Glomerular endothelial cell (primary cell): ENCODE measurements at places on chromosomes 11 and 22.

DNA sequence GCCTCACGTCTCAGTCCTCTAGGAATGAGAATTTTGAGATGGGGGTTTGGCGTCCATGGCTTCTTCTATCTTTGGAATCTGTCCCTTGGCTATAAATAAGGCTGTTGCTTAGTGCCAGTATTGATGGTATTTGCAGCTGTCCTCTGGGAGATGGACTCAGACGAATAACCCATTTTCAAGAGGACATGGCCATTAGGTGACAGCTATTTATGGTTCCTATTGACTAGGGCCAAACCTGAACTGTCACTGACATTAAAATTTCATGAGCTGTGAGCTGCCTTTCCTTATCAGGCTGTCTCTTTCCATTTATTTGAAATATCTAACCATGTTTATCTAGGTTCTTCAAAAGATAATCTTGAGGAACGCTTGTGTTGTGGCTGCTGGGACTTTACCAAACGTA lies 92.7 kb downstream of the NAV2 start:
- DNase-seq: no peak

DNA sequence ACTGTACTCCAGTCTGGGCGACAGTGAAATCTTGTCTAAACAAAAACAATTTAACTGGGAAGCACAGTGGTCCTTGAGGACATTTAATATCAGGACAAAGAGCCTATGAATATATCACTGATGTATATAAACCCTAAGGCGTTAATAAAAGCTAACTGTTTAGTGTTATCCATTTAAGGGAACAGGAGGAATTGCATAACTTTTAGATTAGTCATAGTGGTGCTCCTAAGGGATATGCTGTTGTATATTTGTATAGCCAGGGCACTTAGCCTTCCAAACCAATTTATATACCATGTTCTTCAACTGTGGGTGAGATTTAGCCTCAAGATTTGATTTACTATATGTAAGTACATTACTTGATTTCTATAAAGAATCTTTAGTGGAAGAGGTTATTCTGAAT lies 3.0 kb upstream of the CHEK1 start:
- no peak for DNase-seq

DNA sequence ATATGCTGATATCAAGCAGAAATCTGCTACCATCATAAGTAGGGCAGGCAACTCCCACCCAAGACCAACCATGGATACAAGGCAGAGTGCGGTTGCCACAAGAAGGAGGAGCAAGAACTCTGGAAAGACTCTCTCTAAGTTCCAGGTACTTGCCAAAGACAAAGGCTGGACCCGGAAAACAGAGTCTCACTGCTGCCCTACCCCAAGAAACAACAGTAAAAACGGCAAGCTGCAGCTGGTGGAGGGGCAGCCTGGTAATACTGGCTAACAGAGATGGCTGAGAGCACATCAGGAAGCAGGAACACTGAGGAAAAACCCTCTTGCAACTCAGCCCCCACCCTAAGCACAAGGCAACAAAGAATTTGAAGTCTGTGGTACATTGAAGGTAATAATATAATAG lies 27.7 kb upstream of the NXPE2 start:
- DNase-seq: no peak

DNA sequence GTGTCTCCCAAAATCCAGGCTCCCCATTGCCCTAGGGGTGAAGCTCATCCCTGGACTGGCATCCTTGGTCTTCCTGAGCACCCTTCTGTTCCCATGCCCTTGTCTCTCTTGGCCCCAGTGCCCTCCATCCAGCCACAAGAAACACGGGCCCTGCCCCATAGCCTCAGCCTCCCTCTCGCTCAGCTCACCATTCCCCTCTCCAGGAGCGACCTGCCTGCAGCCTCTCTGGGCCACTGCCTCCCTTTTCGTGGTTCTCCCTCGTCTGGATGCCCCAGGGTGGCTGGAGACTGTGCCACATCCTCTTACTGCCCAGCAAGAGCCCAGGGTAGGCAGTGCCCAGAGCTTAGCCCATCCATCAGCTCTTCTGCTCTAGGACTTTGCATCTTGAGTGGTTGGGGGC lies 532.1 kb downstream of the TBC1D22A start:
- DNase-seq: no peak

GRCh38 chr11:75812542-75813040 lies 2.4 kb upstream of the UVRAG start:
- DNase-seq: no peak

GRCh38 chr11:23336961-23337360 lies 476.7 kb upstream of the CCDC179 start:
- no peak for DNase-seq

- DNase-seq: no peak
Observed at GRCh38 chr11:83175815-83176214, 17.7 kb upstream of the ANKRD42 start.

DNA sequence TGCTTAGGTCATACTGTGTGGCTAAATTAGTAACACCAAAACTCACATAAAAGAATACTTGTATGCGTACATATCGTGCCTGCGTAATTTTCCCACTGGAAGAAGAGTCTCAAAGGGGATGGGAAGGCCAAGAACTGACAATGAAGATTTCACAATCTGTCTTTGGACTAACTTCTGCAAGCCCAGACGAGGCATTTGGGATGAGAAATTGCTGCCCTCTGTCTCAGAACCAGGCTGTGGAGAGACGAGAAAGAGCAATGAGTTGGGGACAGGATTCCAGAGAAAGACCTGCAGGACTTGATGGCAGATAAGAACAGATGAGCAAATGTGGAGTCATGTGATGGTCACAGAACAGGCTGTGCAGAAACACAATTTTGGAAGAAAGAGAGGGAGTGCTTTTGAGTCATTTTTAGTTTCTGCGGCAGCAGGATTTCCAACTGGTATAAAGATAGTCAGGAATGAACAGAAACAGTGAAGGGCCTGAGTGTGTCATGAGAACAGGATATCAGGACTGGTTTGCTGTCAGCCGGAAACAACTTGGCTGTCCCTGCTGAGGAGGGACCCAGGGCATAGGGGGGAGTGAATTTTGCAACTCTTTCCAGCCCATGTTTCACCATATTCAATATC lies 82.7 kb upstream of the CTSC start:
- DNase-seq: no peak

- no peak for DNase-seq
Observed at GRCh38 chr11:15378941-15379340, 264.2 kb downstream of the INSC start.

DNA sequence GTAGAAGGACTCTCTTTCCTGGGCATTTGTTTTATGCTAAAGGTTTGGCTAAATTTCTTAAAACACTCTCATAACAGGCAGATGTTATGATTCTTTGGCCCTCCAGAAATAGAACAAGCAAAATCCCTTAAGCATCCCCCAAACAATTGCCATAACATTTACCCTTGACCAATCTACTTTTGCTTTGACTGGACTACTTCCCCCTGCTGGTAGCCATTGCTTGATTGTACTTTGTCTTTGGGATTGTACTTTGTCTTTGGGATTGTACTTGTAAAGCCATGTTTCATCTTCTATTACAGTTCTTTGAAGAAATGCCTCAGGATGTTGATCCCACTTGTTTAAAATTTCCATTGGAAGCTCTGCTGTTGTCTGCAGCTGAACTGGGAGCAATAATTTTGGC lies 53.3 kb upstream of the GLYAT start:
- DNase-seq: no peak

- no peak for DNase-seq
Observed at GRCh38 chr11:69582756-69583467, 58.0 kb upstream of the CCND1 start.

DNA sequence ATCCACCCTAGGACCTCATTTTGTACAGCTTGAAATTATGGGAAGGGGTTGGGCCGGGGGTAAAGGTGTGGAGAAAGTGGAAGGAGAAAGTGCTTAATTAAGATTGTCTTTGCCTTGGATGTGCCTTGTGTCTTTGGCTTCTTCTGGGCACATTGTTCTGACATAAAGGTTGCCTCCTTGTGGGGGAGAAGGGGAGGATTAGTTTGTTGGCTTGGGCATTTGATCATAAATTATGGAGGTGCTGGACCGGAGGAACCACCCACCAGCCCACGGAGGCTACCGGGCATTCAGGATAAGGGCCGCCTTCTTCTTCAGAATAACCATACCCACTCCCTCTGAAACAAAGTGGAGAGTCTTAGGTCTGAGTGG lies 1.3 kb downstream of the PAFAH1B2 start:
- peak; percentile 14 for DNase-seq

DNA sequence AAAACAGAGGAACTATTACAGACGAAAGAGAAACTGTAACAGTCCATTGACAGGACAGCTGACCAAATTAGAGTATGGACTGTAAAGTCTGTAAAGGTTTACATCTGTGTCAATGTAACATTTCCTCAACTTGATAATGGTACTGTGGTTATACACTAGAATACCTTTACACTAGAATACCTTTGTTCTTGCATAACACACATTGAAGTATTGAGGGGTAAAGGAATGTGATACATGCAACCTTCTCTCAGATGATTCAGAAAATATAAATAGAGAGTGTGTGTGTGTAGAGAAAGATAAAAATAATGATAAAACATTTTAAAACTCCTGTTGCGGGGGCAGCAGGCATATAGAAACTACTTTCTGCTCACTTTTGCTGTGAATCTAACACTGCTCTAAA lies 5.6 kb upstream of the EEF1G start:
- no peak for DNase-seq

GRCh38 chr11:110249766-110250165 lies 46.6 kb downstream of the RDX start:
- no peak for DNase-seq

DNA sequence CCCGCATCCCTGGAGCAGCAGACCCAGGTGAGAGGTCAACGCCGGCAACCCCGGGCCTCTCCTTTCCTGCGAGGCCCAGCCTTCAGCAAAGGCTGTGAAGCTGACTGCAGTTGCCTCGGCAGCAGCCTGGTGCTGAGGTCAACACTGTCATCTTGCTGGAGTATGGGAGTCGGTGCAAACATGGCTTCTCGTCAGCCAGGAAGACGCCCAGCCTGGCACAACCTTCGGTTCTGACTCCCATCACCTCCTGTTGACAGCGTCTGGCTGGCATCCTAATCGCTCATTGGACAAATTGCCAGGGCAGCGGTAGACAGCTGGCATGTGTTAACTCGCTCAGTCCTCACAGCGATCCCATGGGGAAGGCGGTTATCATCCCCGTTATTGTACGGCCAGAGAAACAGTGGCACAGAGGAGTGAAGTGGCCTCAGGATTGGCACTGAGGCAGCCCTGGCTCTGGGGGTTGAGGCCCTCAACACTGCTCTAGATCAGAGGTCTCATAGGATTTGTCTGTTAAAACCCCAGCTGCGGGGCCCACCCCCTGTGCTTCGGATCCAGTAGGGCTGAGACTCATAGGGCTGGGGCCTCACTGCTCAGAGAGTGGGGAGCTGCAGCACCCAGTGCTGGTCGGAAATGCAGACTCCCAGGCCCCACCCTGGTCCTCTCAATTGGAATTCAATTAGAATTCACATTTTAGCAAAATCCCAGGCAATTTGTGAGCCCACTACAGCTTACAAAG lies 39.3 kb upstream of the TP53I11 start:
- no peak for DNase-seq

GRCh38 chr11:130602641-130603334 lies 154.3 kb downstream of the ADAMTS15 start:
- no peak for DNase-seq

GRCh38 chr11:61870541-61871031 lies 20.8 kb downstream of the FADS3 start:
- no peak for DNase-seq

DNA sequence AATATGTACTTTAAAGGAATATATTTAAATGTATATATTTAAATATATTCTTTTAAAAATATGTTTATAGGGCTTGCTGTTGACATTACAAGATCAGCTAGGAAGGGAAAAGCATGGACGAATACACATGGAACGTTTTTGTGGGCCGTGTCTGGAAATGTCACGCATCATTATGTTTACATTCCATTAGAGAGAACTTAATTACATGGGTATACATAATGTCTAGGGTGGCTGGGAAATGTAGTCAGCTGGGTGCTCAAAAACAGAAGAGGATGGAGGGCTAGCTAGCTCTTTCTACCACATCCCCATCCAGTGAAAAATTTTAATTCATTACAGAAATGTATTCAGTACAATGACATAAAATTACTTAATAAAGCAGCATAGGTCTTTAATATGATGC lies 371.2 kb downstream of the DYNC2H1 start:
- no peak for DNase-seq

DNA sequence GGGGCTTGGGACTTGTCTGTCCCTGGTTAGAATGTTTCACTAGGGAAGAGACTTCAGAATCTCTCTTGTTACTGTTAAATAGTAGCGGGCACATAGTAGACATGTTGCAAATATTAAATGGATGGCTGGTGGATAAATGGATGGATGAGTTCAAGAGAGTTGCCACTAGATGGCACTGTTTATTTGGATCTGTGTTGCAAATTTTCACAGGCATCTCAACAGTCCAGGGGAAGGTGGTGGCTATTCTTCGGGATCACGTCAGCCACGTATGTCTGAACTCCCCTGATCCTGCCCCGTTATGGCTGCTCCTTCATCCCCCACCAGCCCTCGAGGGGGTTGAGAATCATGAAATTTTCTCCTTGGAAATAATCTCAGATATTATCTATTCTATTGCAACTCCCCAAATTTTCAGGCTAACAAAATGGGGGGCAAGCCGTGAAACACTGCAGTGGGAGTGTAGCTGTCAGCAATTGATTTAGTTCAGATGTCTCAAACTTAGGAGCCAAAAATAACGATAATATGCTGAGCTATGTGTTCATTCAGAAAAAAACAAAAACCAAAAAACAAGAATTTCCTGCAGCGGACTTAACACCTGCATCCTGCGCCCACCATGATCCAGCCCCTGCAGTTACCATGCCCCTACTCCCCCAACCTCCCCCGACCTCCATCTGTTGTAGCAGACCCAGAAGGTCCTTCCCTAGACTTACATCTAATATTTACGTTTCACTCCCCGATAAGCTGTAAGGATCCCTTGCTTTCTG lies 29.1 kb upstream of the BIRC3 start:
- DNase-seq: no peak

DNA sequence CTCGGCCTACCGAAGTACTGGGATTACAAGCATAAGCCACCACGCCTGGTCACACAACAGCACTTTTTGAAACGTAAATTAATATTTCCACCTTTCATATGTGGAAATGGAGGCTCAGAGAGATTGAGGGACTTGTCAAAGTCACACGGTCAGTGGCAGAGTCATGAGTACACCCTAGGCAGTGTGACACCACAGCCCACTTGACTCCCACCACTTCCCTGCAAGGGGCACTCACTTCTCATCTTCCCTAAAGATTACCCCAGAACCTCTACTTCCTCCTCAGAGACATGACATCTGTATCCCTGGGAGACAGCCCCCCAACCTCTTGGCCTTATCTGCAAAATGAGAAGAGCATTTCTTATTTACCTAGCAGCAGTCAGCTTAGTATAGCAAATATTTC lies 16.5 kb upstream of the MYOD1 start:
- DNase-seq: no peak
